ENCODE measurements at places on chromosomes 7 and 10. TPM values are rescaled to one million over a fixed set of nuclear protein-coding genes. Genes with fewer than 3 reads are reported as not detected.

GRCh38 chr10:117418121-117418520 is 42.9 kb upstream of the PDZD8 start:
- no peak for DNase-seq

DNA sequence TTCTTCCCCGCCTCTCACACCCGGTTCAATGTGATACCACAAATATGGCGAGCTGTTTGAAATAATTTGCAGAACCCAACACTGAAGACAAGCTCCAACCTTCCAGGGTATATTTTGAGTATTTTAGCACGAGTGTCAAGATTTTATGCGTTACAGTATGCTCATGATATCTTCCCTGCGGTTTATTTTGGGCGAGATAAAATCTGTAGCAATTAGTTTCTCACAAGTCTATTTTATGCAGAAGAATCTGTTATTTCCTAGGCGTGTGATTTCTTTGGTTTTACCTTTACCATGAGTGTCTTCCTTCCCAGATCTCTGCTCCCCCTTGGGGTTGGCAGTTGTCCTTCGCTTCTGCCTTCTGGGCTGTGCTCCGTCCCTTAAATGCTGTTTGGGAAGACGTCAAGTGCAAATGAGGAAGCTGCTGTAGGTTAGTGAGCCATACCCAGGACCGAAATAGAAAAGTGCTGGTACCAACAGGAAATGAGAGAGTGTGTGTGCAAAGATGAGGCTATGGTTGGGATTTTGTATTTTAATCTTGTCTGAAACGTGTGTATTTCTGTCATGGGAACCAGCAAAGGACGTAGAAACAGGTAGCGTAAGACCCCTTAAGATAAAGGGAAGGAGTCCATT is 299.8 kb downstream of the KLF6 start:
- no peak for DNase-seq

GRCh38 chr10:100948916-100949315 is 20.4 kb upstream of the SEMA4G start:
- DNase-seq: no peak

The ADAM8 gene
- 7.4 TPM for total RNA-seq

GRCh38 chr10:104396581-104396980 is 42.9 kb downstream of the CFAP58 start:
- DNase-seq: no peak

The FXYD4 gene
- total RNA-seq: not detected

DNA sequence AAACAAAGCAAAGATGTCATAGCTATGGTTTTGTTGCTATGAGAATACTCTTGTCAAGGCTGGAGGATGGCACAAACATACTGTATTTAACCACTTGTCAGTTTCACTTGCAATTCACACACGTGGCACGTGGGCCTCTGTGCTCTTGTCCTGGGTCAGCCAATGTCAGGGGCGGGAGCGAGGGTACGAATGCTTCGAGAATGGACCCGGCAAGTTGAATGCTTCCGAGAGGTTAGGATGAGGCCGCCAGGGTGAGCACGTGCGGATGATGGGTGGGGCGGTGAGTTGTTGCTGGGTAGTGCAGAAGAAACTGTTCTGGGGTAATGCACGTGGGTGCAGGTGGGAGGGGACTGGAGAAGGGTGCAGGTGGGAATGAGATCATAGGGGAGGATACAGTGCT is 10.4 kb upstream of the OCM2 start:
- DNase-seq: no peak

The SEMA3E gene
- 0.45 TPM for total RNA-seq

- no peak for DNase-seq
These were observed 105.3 kb downstream of the SKAP2 start for GRCh38 chr7:26759108-26759507.

- no peak for DNase-seq
These were observed 8.6 kb upstream of the ZMIZ2 start for GRCh38 chr7:44740055-44740454.

DNA sequence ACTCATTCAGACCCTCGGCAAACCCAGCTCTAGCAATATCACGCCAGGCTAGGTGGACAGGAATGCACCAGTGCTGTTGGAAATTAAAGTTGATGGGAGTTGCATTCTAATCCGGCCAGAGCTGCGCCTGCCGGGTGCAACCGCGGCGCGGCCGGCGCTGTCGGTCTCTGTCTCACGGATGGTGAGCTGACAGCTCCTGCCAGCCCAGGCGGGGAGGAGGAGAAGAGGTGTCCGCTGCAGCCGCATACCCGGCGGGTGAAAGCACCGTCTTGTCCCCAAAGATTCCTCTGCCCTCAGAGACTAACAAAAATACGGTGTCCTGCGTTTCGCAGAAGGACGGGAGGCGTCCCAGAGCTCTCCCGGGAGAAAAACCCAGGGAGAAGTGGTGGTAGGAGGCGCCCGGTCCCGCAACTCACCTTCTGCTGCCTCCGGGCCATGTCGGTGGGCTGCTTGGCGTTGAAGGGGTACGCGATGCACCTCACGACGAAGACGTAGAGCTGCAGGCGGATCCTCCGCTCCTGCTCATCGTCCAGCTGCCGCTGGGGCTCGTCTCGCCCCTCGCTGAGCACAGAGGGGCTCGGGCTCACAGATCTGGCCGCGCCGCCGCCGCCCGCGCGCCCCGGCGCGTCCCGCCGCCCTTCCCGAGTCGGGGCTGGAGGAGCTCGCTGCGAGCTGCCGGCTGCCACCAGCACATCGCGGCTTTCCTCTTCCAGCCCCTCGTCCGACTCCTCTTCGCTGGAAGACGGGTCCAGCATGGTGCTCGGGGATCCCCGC is 490 bp downstream of the CADPS2 start:
- peak; percentile 64 for DNase-seq

The ATRNL1 gene
- 1.3 TPM for total RNA-seq

The WNT2 gene
- total RNA-seq: 0.86 TPM

- peak; percentile 15 for DNase-seq
These were observed 6.8 kb downstream of the GTPBP4 start for GRCh38 chr10:994836-995558.

The GPR26 gene
- total RNA-seq: not detected

The OR2A42 gene
- total RNA-seq: not detected

DNA sequence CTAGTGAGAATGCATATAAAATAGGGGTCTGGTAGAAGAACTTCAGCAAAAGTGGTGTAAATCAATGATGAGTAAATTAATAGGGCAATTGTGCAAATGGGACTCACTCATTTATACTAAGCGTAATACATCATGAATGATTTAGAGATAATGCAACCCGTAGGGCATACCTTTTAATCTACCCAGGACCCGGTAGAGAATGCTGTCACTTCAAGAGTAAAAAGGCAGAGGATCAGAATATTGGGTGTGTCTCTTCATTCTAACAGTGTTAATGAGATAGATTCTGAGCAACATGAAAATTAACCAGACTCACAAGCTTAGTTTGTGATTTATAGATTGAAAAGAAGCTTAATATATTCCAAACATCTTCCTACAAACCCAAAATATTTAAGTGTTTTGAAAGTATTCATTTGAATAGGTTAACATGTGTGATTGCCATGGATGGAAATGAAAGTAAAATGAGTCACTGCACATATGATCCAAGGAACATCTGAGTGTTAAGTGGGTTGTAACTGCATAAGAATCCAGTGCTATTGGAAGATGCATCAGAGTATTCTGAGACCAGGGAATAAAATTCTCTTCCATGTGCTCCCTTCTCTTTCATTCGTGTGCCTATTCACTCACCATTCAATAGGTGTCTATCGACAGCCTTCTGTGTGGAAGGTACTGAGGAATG is 690.6 kb downstream of the AUTS2 start:
- DNase-seq: no peak

GRCh38 chr10:91689731-91690168 is 56.9 kb upstream of the PPP1R3C start:
- no peak for DNase-seq

DNA sequence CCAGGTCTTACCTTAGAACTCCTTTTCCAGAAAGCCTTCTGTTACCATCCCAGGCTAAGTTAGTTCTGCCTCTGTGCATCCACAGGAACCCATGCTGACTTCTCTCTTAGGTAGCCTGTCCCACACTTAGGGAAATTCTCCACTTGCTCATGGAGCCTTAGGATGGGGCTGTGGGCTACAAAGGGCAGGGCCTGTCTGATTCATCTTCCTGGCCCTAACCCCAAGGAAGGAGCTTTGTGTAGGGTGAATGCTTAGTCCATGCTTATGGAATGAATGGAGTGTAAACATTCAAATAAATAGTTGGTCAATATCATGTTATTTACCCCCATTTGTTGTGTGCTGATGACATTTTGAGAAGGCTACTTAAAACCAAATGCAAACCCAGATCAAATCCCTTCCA is 54.7 kb downstream of the EMX2 start:
- DNase-seq: no peak

DNA sequence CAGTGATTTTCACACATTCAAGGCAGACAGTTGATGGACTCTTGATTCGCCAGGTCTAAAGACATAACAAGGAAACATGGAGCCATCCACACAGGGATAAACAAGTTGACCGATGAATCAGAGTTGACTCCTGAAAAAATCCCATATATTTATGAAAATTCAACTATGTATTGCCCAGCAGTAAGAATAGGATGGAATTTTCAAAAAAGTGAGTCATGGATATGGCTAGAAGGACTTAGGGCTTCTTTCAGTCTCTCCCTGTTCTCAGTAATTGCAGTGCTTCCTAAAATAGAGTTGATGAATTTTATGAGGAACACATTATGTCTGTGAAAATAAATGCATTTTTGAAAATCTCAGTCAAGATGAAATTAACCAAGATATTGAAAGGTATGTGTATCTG is 301.2 kb downstream of the PLXDC2 start:
- DNase-seq: no peak

The DMBT1 gene
- total RNA-seq: 0.15 TPM

DNA sequence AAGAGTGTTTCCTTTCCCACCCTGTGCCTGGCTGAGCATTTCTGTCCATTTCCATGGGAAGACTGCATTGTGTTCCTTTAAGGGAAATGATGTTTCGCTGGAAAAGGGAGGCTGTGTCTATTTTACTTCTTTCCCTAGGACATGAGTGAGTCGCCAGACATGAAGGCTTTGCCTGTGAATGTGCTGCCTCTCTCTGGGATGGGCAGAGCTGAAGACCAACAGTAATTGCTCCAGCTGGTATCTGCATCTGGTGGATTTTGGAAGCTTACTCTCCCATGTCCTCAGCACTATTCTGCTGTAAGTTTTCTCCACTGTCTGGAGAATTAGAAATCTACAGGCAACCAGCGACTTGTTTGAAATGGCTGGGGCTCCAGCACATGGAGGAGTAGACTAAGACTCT is 264.6 kb upstream of the BMPER start:
- no peak for DNase-seq

The MRLN gene
- not detected for total RNA-seq

GRCh38 chr10:117074621-117075020 is 63.4 kb downstream of the VAX1 start:
- no peak for DNase-seq

The ZC3HAV1L gene
- 0.93 TPM for total RNA-seq

The RAB11FIP2 gene
- 4.2 TPM for total RNA-seq

DNA sequence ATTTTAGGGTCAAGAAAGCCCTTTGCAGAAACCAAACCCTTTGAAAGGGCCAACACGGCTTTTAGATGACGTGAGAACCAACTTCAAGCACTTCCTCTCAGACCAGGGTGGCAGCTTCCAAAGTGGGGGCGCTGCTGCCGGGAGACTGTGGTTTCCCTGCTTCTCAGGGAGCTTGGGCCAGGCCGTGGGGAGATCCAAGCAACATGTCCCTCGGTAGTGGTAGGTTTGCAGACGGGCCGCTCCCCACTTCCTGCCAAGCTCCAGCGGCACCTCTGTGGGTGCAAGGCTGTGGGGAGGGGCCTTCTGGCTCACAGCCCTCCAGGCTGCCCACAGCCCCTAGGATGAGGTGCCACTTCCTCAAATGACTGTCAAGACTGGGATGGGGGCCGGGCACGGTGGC is 132.4 kb downstream of the FAM53B start:
- DNase-seq: no peak

- DNase-seq: no peak
These were observed 8.5 kb downstream of the TPST1 start for GRCh38 chr7:66213637-66214036.

The CALHM3 gene
- not detected for total RNA-seq

The OR2A5 gene
- not detected for total RNA-seq

DNA sequence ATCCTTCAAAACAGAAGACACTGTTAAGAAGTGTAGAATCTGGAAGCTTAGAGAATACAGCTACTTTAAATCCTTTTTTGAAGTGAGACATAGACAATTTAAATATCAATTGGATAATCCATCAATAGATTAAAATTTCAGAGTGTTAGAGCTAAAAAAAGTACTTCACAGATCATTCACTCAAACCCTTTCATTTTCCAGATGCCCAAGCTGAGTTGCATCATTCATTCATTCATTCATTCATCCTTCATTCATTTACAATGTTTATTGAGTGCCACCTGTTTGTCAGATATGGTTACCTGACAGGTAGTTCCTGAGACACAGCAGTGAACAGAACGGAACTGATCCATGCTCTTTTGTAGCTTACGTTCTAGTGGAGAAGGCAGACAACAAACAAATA is 290.7 kb upstream of the MTPN start:
- no peak for DNase-seq

GRCh38 chr7:12239806-12240205 is 28.7 kb downstream of the TMEM106B start:
- no peak for DNase-seq

GRCh38 chr7:158881731-158882130 is 25.4 kb downstream of the DYNC2I1 start:
- no peak for DNase-seq

- no peak for DNase-seq
These were observed 190.9 kb upstream of the PITRM1 start for GRCh38 chr10:3363311-3364045.

The CCDC136 gene
- total RNA-seq: 0.40 TPM

The PYROXD2 gene
- 5.4 TPM for total RNA-seq

GRCh38 chr7:90669492-90669891 is 73.4 kb downstream of the CDK14 start:
- DNase-seq: no peak

GRCh38 chr10:63522277-63522687 is 1.1 kb downstream of the REEP3 start:
- no peak for DNase-seq

DNA sequence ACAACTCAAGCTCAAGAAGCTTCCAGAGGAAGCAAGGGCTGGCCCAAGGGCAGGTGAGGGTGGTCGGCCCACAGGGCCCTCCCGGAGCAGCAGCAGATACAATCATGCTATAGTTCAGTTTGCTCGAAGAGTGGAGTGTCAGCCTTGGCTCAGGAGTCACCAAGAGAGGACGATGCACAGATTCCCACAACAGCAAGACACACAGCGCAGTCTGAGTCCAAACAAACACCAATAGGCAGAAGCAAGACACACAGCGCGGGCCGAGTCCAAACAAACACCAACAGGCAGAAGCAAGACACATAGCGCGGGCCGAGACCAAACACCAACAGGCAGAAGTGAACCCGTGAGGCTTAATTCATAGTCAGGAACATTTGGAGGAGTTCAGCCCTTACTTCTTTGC is 138.4 kb downstream of the PTPRN2 start:
- no peak for DNase-seq

- DNase-seq: peak; percentile 38
These were observed 5.9 kb upstream of the PWWP2B start for GRCh38 chr10:132390921-132391675.

The PRPS1L1 gene
- not detected for total RNA-seq

- peak; percentile 67 for DNase-seq
These were observed 189.9 kb downstream of the HERPUD2 start for GRCh38 chr7:35505066-35505465.
